ENCODE measurements at places on chromosomes 2 and 18.

- DNase-seq, result no peak
Observed at GRCh38 chr2:187206071-187206470, 242.0 kb downstream of the CALCRL start.

DNA sequence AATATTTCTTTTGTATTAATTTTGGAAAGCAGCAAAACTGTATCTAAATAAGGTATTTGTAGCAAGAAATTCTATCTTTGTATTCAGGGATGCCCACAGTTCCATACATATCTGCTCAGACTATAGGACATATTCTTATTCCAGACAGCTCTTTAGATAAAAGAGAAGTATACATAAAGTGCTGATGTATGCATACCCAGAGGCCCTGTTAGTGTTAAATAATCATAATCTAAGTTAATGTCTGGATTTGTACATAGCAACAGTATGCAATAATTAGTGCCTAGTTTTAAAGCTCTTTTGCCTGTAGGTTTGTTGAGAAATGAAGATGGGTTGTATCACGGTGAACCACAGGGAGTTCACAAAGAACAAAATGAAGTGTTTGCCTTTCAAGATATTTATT lies 428.0 kb upstream of the RGPD4 start:
- no peak for DNase-seq

GRCh38 chr2:231297108-231297908 lies 98.2 kb upstream of the B3GNT7 start:
- DNase-seq, result no peak

DNA sequence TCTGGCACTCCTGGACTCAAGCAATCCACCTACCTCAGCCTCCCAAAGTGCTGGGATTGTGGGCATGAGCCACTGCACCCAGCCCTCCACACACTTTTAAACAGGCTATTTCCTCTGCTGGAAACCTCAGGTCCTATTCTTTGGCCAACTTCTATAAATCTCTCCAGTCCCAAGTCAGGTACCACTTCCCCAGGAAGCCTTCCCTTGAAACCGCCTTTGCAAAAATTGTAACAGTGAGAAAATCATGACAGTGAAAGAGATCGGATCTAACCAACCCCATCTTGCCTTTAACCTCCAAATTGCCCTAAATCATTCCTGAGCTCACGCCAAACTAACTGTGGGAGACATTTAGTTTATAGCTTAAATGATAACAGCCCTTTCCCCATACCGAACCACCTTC lies 67.3 kb upstream of the CABLES1 start:
- no peak for DNase-seq

DNA sequence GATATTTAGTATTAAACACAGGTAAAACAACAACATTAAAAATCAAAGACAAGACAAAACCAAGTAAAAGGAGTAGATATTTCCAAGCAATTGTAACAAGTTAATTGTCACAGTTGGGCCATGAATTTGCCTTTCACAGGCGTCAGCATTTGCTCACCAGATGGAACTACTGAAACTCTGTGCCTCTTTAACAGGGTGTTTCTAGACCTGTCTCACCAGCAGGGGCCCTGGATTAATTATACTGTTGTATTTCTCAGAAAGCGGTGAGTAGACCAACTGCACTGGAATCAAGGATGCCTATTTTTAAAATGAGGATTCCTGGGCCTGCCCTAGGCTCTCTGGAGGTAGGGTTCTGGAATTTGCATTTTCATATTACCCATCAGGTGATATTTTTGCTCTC lies 92.6 kb downstream of the UPP2 start:
- DNase-seq, result no peak

- no peak for DNase-seq
Observed at GRCh38 chr2:12428324-12428723, 288.4 kb upstream of the TRIB2 start.

DNA sequence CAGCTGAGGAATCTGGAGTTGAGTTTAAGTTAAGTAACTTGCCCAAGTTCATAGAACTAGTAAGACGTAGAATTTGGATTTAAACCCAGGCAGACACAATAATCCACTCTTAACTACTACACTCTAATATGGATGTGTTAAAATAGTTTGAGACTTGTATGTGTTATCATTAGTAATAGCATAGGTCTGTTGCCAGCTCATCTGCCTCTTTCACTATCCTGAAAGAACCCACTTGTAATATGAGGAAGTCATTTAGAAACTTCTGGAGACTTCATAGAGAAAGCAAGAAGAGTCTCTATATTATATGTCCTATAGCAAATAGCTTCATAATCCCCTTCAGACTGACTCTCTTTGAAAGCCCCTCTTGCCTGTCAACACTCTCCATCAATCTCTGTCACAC lies 43.0 kb upstream of the ACADL start:
- DNase-seq, result no peak

DNA sequence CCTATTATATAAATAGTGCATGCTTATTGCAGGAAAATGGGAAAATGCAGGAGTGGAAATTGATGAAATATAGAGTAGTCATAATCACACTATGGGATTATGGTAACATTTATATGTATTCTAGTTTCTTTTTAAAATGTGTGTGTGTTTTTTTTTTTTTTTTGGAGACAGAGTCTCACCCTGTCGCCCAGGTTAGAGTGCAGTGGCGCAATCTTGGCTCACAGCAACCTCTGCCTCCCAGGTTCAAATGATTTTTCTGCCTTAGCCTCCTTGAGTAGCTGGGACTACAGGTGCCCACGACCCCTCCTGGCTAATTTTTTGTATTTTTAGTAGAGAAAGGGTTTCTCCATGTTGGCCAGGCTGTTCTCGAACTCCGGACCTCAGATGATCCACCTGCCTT lies 47.0 kb downstream of the BIRC6 start:
- DNase-seq, result no peak
